ENCODE measurements at places on chromosomes 7 and 10.

- H3K36me3 ChIP-seq, result no peaks in the 10 kb centered on the region
- no peak overlapping the region for H3K4me3 ChIP-seq
- peaks cover 16% of the 10 kb centered on the region for H3K4me1 ChIP-seq
- no peak for DNase-seq
- H3K27me3 ChIP-seq, result peaks cover 23% of the 10 kb centered on the region
Observed at GRCh38 chr7:5591278-5591874, 167.7 kb upstream of the TNRC18 start.

- no peaks in the 10 kb centered on the region for H3K4me1 ChIP-seq
- no peak overlapping the region for H3K27ac ChIP-seq
- H3K27me3 ChIP-seq, result peaks cover 4% of the 10 kb centered on the region
- DNase-seq, result no peak
Observed at GRCh38 chr10:49150426-49150825, 16.6 kb upstream of the FAM170B start.

GRCh38 chr10:23917251-23917840 is 291.6 kb upstream of the KIAA1217 start:
- H3K4me1 ChIP-seq, result no peaks in the 10 kb centered on the region
- H3K4me3 ChIP-seq, result no peak overlapping the region
- H3K27me3 ChIP-seq, result no peaks in the 10 kb centered on the region
- no peak overlapping the region for H3K27ac ChIP-seq
- H3K36me3 ChIP-seq, result no peaks in the 10 kb centered on the region
- DNase-seq, result no peak

- H3K36me3 ChIP-seq, result no peaks in the 10 kb centered on the region
- peaks cover 8% of the 10 kb centered on the region for H3K27me3 ChIP-seq
- no peak for DNase-seq
- H3K27ac ChIP-seq, result no peak overlapping the region
- no peak overlapping the region for H3K4me3 ChIP-seq
Observed at GRCh38 chr7:103771294-103771693, 218.2 kb downstream of the RELN start.

- peaks cover 5% of the 10 kb centered on the region for H3K27me3 ChIP-seq
- no peaks in the 10 kb centered on the region for H3K36me3 ChIP-seq
- DNase-seq, result no peak
- no peaks in the 10 kb centered on the region for H3K4me1 ChIP-seq
Observed at GRCh38 chr10:21146436-21146789, 249.3 kb upstream of the NEBL start.

DNA sequence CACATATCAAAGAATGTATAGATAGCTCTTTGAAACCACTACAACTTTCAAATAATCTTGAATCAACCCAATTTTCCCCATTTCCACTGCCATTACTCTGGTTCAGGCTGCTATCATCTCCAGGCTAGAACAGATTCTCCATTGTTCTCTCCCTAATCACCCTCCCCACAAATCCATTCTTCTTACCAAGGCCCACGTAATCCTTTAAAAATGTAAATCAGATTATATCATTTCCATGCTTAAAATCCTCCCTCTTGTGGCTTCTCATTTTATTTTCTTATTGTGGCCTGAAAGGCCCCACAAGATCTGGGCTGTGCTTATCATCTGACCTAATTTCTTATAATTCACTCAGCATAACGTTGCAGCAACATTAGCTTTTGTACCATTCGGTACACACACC is 3.0 kb upstream of the PON1 start:
- no peak overlapping the region for H3K27ac ChIP-seq
- H3K27me3 ChIP-seq, result peaks cover 6% of the 10 kb centered on the region
- peaks cover 10% of the 10 kb centered on the region for H3K4me1 ChIP-seq
- H3K36me3 ChIP-seq, result no peaks in the 10 kb centered on the region
- DNase-seq, result no peak
- H3K4me3 ChIP-seq, result no peak overlapping the region

DNA sequence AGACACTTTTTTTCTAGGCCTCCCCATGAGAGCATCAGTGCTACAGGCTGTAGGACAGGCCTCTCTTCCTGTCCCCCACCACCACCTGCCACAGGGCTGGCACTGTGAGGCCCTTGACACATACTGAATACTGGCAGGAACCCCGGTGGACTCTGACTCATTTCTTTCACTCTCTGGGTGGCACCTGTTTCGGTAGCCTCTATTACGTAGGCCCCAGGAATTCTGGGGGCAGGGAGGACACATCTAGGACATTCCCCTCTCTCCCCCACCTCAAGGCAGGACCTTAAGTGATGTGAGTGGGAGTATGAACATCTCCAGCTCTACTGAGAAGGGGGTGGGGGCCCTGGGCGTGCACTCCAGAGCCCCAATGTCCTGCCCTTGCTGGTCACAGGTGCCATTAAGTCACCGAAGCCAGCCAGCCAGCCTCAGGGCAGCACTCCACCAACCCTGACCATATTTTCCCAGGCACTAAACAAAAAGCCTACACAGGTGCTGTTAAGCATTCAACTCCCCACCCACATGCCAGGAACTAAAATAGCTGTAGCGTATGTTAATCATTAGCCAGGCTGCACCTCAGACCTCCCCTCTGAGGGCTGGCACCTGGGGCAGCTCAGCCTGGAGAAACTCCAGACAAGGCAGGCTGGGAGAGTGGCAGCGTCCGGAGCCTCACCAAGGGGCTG is 8.9 kb downstream of the ANXA11 start:
- peaks cover 29% of the 10 kb centered on the region for H3K36me3 ChIP-seq
- peak; percentile 92 for DNase-seq
- peaks cover 75% of the 10 kb centered on the region for H3K4me1 ChIP-seq

DNA sequence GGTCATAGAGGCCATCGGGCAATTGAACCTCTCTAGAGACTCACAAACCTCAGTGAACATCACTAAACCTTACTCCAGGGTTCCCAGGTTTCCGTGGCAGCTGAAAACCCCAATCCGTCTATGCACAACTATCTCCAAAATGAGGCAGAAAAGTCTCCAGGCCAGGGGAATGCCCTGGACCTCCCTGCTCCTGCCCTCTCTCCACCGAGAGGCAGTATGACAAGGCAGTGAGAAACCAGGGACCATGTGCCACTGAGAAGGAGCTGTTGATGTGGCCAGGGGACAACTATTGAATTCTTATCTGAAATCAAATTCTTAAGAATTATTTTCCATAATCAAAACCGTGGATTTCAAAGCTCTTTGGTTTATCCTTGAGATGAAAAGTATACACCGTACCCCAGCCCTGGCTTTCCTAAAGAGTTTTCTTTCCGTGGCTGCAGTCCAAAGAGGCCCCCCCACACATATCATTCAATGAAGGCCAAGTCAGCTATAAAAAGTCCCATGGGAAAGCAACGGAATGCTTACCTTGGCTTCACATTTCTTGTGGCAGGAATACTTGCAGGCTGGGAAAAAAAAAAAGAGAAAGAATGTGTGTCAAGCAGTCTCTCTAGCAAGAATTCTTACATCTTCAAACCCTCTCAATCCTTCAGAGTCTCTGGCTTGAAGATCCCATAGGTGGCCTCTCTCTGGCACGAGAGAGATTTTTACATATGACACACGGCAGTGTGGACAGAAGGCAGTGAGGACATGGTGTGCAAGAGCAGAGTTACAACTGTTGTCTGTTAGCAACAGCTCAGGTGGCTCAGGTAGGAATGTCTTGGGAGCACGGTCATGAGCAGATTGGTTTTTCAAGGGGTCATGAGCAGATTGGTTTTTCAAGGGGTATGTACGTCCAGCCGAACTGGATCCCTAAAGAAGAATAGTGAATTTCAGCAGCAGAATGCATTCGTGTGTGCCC is 75.2 kb downstream of the TNS3 start:
- no peak for DNase-seq
- H3K27ac ChIP-seq, result no peak overlapping the region
- H3K4me3 ChIP-seq, result no peak overlapping the region

DNA sequence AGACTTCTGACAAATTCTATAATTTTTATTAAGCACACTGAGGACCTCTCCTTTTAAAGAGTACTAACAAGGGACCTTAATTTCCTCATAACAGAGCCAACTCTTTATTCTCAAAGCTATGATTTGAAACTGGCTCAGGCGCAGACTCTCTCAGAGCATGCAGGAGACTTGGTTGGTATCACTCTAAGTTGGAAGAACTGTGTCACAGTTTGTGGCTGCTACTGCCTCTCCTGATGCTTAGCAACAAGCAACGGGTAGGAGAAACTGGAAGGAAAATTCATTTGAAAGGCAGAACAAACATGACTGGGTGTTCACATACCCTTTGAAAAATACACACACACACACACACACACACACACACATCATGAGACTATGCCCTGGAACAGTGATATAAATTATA is 33.3 kb downstream of the ENO4 start:
- no peak for DNase-seq
- peaks cover 10% of the 10 kb centered on the region for H3K27me3 ChIP-seq
- no peaks in the 10 kb centered on the region for H3K36me3 ChIP-seq
- H3K4me1 ChIP-seq, result no peaks in the 10 kb centered on the region
- no peak overlapping the region for H3K27ac ChIP-seq

DNA sequence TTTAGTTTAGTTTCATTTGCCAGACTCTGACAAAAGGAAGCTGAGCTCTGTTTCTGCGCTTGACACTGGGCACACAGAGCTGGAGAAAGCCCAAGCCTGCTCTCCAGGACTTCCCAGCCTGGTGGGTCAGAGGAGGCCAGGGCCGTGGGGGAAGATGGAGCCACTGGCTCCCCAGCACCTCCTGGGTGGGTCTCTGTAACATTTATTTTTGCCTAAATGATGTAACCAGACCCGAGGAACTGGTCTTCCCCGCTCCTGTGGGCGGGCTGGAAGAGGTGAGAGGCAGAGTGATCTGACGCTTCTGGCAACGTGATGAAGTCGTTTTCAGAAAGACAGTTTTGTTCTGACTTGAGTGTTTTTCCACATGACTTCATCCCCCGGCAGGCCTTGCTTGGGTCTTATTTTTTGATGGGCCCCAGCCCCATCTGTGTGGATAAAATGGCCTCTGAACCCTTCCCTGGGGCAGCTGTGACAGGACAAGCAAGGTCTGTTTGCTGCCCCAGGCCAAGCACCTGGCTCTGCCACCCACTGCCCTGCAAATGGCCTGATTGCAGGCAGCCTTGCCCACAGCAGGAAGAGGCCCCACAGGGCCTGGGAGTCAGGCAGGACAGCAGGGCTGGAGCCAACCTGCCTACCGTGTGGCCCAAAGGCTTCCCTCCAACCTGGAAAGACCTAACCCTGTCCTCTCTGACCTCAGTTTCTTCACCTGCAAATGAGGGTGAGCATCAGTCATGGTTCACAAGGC is 304.9 kb upstream of the ZMIZ1 start:
- no peaks in the 10 kb centered on the region for H3K27me3 ChIP-seq
- no peak overlapping the region for H3K4me3 ChIP-seq
- peak overlapping the region; percentile 75 for H3K27ac ChIP-seq
- no peaks in the 10 kb centered on the region for H3K36me3 ChIP-seq
- peaks cover 7% of the 10 kb centered on the region for H3K4me1 ChIP-seq
- peak; percentile 69 for DNase-seq
